ENCODE measurements at places on chromosomes 6 and 20.

DNA sequence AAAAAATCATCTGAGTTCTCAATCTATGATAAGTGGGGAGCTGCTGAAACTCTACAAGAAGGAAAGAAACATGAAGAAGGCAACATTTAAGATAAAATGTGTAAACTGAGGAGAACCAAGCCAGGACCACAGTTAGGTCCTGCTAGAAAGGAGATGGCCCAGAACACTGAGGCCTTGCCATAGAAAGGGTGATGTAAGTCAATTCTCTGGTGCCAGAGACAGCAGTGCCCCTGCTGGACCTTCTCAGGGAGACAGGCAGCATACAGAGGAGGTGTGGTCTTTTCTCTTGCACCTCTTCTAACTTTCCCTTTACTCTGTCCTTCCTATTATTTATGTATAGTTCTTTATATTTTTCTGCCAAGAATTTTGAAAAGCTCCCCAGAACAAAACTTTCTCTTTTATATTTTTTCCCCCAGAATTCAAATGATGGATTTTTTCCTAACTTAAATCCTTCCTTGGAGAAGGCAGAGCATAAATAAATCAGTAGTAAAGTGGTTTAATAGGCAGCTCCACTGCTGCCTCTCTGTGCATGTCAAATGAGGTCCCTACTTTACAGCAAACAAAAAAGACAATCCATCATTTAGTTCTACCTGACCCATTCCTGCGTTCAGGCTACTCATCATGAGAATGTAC is 9.0 kb downstream of the UQCC2 start:
- DNase-seq, result no peak

DNA sequence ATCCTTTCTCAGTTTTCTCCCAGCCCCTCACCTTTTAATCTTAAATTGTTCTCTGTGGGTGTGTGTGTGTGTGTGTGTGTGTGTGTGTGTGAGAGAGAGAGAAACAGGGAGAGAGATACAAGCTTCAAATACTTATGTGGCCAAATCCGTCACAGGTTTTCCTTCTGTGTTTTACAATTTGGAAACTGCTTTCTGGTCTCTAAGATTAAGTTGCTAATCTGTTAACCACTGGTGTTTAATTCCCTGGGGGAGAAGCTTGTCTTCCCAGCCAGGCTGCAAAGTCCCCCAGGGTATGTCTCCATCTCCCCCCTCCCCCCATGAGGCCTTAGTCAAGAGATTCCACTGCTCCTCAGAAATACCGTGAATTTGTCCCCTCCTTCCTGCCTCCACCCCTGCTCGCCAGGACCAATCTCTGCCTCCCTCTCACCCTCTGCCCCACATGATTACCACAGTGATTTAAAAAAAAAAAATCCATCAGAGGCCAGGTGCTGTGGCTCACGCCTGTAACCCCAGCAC is 49.0 kb downstream of the RIPOR3 start:
- DNase-seq, result peak; percentile 91

GRCh38 chr6:153781306-153781705 is 257.7 kb upstream of the OPRM1 start:
- no peak for DNase-seq

- DNase-seq, result peak; percentile 45
Measured at GRCh38 chr6:190596-191395, 101.5 kb upstream of the DUSP22 start.

DNA sequence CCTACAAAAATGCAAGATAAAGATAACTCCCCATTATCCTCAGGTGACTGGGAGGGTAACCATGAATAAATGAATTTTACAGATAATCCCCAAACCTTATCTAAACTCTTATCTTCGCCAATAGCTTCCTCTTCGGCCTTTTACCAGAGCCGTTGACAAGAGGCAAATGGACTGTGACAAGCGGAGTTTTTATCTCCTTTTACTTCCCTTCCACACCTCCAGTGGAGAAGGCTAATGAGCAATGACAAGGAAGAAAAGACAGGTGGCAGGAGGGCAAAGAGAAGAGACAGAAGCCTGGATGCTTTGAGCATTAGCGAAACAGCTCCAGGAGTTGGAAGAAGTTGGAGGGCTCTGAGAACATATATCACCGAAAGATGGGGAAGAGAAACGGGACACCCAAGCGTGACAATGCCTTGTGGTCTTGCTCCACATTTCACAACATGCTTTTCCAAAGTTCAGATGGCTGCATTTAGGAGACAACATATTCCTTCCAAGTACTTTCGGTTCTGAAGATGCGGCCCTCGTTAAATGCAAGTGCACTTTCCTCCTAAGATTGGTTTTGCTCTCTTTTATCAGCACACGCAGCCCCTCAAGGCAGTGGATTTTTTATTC is 69.2 kb downstream of the PRDM1 start:
- DNase-seq, result no peak

- DNase-seq, result no peak
Measured at GRCh38 chr6:122803171-122803661, 14.2 kb downstream of the SMPDL3A start.

GRCh38 chr6:128244751-128245405 is 275.5 kb downstream of the PTPRK start:
- DNase-seq, result no peak

DNA sequence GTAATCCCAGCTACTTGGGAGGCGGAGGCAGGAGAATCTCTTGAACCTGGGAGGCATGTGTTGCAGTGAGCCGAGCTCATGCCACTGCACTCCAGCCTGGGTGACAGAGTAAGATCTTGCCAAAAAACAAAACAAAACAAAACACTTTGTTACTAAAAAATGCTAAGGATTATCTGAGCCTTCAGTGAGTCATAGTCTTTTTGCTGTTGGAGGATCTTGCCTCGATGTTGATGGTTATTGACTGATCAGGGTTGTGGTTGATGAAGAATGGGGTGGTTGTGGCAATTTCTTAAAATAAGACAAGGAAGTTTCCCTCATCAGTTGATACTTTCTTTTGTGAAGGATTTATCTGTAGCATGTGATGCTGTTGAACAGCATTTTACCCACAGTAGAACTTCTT is 196.8 kb upstream of the HDDC2 start:
- DNase-seq, result no peak

GRCh38 chr6:132404736-132405135 is 3.5 kb upstream of the MOXD1 start:
- no peak for DNase-seq

GRCh38 chr6:14294270-14294951 is 176.8 kb downstream of the CD83 start:
- DNase-seq, result no peak

GRCh38 chr6:113488812-113489685 is 368.1 kb upstream of the MARCKS start:
- no peak for DNase-seq

- DNase-seq, result no peak
Measured at GRCh38 chr6:14108571-14109410, 8.8 kb upstream of the CD83 start.

GRCh38 chr6:33424855-33425667 is 5.2 kb downstream of the SYNGAP1 start:
- peak; percentile 9 for DNase-seq

GRCh38 chr6:45112711-45113110 is 215.4 kb upstream of the RUNX2 start:
- no peak for DNase-seq

- DNase-seq, result no peak
Measured at GRCh38 chr6:14927398-14927797, 318.5 kb upstream of the JARID2 start.

- no peak for DNase-seq
Measured at GRCh38 chr20:60465439-60465838, 507.2 kb downstream of the CDH26 start.

DNA sequence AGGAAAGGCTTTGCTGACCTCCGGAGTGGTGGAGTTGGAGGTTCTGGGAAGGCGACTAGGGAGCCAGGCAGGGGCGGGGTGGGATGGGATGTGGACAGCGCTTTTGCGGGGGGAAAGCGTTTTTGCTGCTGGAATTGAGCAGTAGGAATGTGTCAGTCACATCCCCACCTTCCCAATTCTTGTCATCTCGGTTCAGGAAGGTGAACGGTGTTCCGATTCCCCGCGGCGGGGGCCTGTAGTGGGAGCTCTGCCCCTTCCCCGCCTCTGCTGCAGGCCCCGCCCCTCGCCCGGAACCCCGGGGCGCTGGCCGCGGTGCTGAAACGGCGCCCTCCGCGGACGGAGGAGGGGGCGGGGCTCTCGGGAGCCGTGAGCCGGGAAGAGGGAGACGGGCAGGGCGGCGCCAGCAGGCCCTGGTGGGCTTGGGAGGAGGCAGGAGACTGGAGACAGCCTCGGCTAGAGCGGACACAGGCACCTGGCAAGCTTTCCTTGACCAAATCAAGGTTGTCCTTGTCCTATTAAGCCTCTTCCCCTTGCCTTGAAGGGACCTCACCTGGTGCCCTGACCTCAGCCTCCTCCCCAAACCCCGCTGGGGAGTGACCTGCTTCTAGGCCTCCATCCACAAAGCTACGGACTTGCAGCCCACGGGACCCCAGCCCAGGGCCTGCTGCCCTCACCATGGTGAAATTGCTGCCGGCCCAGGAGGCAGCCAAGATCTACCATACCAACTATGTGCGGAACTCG is at the start of gene LHFPL5:
TSS of gene LHFPL5 (plus strand) at position 357 of the 741 bp plus-strand sequence. CDS start at position 676, 319 bp downstream.
- peak; percentile 89 for DNase-seq

DNA sequence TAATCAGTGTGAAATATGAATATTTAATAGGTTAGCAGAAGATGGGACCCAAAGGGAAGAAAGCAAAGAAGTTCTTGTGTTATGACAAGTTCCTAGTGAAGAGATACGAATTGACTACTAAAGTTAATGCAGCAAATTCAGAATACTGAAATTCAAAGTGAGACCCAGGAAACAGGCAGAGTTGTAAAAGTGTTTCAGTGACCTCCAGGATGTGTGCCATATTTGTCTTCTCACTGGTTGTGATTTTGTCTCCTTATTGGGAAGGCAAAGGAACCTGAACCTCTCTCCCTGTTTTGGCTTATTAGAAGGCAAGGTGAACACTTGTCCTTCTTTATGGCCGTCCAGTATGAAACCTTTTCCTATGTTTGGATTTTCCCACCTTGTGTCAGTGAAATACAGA is 51.8 kb upstream of the DTNBP1 start:
- no peak for DNase-seq

GRCh38 chr6:20924911-20925543 is 390.8 kb downstream of the CDKAL1 start:
- DNase-seq, result no peak

DNA sequence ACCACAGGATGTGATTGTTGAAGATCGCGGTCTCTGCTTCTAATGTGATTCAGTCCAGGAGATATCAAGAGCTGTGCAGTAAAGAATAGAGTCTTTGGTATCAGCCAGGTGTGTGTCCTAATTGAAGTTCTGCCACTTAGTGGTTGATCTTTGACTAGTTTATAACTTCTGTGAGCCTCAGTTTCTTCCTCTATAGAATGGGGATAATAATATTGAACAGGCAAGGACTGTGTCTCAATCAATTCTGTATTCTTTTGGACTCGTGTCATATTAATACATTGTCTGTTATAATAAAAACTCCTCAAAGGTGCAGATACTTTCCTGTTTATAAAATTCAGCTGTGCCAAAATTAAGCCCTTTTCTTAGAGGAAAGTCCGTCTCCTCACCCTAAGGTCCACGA is 23.1 kb upstream of the NCOA6 start:
- no peak for DNase-seq

- DNase-seq, result no peak
Measured at GRCh38 chr6:95087394-95088097, 489.8 kb upstream of the MANEA start.

Measured in ELF-1 (cell line).